HTR-8/SVneo (cell line): ENCODE measurements at places on chromosomes 5 and 9.

- no peak for DNase-seq
These were observed 1.1 kb upstream of the SSBP2 start for GRCh38 chr5:81751836-81752643.

DNA sequence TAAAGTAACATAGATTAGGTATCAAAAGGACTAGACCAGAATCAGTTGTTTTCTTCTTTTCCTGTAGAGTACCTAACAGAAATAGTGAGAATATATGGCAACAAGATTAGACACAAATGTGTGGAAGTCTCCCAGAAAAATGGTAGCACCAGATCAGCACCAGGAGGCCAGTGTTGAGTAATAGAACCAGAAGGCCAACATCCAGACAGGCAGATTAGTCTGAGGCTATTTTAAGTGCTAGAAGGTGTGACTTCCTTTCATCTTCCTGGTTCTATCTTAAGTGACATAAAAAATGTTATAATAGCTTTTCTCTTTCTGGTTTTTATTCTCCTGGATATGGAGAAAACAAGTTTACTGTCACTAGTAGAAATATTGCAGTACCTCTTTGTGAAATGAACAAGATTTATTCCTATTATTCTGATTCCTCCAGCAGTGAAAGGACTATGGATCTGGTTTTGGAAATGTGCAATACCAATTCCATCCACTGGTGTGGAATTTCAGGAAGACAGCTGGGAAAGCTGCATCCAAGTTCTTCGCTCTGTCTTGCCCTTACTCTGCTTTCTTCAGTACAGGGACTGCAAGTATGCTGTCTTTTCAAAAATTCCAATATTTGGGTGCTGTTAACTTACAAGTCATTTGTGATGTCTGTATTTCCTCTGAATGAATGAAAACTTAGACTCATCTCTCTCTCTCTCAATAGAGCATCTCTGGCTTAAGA, 39.1 kb downstream of the SHLD3 start:
- peak; percentile 18 for DNase-seq

- DNase-seq: no peak
These were observed 989.6 kb upstream of the ARRDC3 start for GRCh38 chr5:92372766-92373165.

DNA sequence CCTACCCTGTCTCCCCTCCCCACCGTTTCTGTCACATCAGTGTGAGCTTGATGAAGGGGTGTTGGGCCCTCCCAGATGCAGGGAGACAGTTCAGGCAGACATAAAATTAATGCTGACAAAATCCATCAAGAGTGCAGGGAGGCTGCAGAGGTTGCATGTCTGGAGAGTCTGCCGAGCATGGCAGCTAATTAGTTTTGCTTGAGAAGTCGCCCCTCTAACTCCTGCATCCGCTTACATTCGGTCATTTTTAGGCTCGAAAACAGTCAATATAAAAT, 44.9 kb downstream of the GALNT12 start:
- DNase-seq: no peak

- DNase-seq: no peak
These were observed 6.3 kb upstream of the SMU1 start for GRCh38 chr9:33082538-33083326.

DNA sequence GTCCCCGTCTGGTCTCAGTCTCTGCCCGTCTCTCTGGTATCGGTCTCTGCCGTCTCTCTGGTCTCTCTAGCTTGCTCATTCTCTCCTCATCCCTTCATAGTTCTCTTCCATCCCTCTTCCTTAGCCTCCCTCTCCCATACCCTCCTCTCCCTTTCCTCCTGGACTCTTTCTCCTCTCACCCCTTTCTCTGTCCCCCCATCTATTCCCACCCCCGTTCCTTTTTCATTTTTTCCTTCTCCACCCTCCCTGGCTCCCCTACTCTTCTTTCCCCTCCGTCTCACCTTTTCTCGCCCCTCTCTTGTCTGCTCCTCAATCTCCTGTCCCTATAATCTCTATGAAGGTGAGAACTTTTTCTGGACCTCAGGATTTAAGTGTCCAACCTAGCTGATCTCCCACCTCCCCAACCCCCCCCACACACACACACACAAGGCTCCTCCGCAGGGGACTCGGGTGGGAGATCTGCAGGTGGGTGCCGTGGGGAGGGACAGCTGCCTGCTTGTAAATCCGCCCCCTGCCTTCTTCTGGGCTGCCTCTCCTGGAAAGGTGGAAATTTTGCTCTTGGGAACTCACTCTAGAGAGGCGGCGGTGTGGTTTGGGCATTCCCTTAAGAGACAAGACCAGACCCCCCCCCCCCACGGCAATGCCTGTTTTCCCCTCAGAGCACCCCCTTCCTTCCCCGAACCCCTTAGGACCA, 953 bp downstream of the UBE2QL1 start:
- DNase-seq: no peak

- DNase-seq: no peak
These were observed 11.3 kb upstream of the GLIPR2 start for GRCh38 chr9:36125062-36125855.

DNA sequence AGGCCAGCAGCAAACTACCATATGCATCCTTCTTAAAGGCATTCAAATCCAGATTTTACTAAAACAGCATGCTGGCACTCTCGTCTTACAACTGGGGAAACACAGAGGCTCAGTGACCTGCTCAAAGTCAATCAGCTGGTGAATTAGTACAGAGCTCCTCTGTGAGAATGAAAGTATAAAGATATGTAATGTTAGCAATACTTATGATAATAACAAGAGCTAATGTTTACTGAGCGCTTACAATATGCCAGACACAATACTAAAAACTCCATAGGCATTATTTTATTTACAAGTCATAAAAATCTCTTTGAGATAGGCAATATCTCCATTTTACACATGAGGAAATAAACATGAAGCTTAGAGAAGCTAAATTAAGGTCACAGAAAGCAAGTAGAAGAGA, 28.6 kb downstream of the FKBP15 start:
- DNase-seq: no peak

- DNase-seq: no peak
These were observed 38.1 kb upstream of the GFPT2 start for GRCh38 chr5:180391276-180391675.

GRCh38 chr5:61813361-61813760, 481.3 kb downstream of the ZSWIM6 start:
- no peak for DNase-seq

GRCh38 chr9:13717322-13718054, 438.0 kb upstream of the MPDZ start:
- no peak for DNase-seq

DNA sequence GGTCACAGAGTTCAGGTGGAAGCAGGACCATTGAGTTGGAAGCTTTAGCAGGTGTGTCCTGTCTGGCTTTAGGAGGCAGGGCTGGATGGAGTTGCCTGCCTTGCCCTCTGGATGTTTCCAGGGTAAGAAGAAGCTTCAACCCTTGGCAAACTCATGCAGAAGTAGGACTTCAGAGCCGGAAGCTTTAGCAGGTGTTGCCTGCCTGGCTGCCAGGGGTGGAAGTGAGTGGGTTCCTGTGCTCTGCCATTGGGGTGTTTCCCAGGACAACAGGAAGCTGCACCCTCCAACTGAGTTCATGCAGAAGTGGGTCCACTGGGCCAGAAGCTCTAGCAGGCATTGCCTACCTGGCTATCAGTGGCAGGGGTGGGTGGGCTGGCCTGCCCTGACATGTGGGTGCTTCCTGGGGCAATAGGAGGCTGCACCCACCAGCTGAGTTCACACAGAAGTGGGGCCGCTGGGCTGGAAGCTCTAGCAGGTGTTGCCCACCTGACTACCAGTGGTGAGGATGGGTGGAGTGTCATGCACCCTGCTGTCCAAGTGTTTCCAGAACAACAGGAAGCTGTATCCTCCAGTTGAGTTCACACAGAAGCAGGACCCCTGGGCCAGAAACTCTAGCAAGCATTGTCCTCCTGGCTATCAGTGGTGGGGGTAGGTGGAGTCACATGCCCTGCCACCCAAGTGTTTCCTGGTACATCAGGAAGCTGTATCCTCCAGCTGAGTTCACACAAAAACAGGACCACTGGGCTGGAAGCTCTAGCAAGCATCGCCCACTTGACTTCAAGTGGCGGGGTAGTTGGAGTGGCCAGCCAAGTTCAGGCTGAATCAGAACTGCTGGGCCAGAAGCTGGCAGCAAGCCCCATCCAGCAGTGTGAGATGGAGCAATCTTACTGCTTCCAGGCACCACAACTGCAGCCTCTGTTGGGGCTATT, 24.6 kb downstream of the LOX start:
- no peak for DNase-seq

DNA sequence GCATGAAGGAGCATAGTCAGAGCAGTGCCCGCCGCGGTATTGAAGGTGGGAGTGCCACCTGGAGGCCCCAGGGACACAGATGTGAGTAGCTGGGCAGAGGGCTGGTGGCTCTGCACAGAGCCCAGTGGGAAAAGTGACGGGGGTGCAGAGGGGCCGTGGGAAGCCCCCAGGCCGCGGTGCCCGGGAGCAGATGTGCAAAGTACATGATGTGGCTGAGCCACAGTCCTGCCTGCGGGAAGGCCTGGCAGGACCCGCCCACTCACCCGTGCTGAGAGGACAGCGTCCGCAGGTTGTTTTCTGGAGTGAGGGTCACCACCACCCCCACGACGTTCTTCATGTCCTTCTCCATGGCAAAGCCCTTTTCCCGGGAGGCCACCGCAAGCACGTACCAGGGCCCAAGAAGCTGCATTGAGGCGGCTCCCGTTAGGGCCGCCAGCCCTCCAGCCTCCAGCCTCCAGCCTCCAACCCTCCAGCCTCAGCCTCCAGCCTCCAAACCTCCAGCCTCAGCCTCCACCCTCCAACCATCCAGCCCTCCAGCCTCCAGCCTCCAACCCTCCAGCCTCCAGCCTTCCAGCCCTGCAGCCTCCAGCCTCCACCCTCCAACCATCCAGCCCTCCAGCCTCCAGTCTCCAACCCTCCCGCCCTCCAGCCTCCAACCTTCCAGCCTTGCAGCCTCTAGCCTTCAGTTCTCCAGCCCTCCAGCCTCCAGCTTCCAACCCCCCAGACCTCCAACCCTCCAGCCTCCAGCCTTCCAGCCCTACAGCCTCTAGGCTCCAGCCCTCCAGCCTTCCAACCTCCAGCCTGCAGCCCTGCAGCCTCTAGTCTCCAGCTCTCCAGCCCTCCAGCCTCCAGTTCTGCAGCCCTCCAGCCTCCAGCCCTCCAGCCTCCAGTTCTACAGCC, 914 bp downstream of the LCN6 start:
- DNase-seq: no peak

- no peak for DNase-seq
These were observed 424.5 kb downstream of the DMAC1 start for GRCh38 chr9:7375013-7375511.

DNA sequence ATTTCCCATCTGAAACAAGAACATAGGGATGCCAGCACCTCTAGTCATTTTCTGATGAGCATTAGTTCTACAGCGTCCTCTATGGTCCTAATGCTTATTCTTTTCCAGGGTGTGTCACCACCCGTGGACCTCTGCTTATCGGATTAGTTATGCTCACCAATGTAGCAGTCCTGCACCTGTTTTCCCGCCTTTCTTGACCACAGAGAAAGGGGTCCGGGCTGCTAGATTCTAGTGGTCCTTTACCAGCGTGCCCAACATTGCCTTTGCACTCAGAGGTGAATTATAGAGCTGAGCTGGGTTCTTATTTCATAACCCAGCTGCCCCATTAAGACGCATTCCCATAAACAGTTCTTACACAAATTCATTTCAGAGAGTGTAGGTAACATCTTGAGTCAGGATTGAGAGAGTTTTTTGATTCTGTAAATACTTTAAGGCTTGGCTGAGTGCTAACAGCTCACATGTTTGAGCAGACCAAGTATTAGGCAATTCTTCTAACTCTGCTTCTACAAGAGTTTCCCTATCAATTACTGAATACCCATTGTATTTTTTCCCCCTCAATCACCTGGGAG, 2205.1 kb upstream of the C9orf72 start:
- DNase-seq: no peak

GRCh38 chr5:132451387-132451786, 39.2 kb downstream of the IRF1 start:
- no peak for DNase-seq

- DNase-seq: no peak
These were observed 35.4 kb upstream of the TGFBI start for GRCh38 chr5:135993335-135993879.

DNA sequence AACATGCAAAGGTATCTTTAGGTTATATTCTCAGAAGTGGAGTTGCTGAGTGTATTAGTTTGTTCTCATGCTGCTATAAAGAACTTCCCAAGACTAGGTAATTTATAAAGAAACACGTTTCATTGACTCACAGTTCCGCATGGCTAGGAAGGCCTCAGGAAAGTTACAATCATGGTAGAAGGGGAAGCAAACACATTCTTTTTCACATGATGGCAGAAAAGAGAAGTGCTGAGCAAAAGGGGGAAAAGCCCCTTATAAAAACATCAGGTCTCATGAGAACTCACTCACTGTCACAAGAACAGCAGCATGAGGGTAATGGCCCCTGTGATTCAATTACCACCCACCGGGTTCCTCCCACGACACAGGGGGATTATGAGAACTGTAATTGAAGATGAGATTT, 163.6 kb upstream of the PRLR start:
- no peak for DNase-seq

- no peak for DNase-seq
These were observed 228.7 kb upstream of the NR4A3 start for GRCh38 chr9:99592834-99593574.

- DNase-seq: no peak
These were observed 825 bp upstream of the TOR4A start for GRCh38 chr9:137276473-137277328.

DNA sequence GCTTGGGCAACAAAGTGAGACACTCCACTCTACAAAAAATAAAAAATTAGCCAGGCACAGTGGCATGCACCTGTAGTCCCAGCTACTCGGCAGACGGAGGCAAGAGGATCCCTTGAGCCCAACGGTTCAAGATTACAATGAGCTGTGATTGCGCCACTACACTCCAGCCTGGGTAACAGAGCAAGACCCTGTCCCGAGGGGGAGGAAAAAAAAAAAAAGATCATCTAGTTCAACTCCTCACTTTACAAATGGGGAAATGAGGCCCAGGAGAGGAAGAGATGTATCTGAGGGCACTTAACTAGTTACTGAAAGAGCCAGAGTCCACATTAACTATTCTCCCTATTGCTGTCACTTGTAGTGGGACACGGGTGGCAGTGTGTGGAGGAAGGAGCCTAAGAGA, 13.8 kb downstream of the PDCL start:
- no peak for DNase-seq

DNA sequence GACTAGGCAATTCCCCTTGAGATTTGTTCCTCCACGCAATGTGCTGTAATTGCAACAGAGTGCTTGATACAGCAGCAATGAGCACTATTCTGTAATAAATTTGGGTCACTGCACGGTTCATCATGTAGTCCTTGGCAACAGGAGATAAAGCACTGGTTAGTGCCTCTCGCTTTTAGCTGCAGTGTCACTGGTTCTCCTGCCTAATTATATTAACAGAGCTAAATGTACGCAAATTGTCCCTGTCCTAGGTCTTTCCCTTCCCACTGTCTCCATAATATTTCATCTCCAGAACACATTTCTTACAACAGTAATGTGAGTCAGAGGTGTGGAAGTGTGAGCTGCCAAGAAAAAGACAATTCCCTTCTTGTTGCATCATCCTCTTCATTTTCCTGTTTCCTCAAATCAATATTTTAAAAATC, 553.1 kb downstream of the ZNF608 start:
- no peak for DNase-seq

- no peak for DNase-seq
These were observed 55.5 kb upstream of the SPATA31C2 start for GRCh38 chr9:88193766-88194165.
